ENCODE measurements at places on chromosomes 7 and 10.

DNA sequence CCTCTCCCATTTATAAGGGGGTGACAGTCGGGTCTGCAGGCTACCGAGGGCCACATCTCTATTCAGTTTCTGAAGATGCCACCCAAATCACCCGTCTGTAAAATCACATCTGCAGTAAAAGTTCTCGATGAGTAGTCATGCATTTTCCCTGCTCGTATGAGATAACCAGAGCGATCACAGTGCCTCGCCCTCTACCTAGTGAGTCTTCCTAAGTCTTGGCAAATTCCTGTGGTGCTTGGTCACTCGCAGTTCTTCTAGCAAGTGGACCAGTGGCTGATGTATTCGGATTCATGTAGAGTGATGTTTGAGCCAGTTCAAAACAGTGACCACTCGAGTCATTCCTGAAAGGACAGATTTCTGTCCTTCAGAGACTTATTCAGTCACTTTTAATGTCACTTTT lies 44.9 kb downstream of the INSYN2A start:
- no peak for DNase-seq

GRCh38 chr7:47435889-47436312 lies 146.0 kb downstream of the TNS3 start:
- DNase-seq: peak; percentile 85

DNA sequence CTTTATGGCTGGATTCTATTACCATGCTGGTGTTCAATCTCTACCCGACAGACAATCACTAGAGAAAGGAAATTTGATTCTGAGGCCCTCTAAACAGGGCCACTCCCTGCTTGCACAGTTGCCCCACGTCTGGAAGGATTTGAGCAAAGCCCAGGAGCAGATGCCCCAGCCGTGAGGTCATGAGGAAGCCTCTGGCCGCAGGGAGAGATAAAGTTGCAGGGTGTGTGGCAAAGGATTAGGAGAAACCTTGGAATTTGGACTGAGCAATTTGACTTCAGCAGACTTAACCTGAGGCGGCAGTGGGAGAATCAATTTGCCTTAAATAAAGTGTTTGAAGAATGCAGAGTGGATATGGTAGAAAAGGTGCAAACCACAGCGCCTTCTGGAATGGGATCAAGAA lies 40.2 kb upstream of the KLF6 start:
- DNase-seq: peak; percentile 86

DNA sequence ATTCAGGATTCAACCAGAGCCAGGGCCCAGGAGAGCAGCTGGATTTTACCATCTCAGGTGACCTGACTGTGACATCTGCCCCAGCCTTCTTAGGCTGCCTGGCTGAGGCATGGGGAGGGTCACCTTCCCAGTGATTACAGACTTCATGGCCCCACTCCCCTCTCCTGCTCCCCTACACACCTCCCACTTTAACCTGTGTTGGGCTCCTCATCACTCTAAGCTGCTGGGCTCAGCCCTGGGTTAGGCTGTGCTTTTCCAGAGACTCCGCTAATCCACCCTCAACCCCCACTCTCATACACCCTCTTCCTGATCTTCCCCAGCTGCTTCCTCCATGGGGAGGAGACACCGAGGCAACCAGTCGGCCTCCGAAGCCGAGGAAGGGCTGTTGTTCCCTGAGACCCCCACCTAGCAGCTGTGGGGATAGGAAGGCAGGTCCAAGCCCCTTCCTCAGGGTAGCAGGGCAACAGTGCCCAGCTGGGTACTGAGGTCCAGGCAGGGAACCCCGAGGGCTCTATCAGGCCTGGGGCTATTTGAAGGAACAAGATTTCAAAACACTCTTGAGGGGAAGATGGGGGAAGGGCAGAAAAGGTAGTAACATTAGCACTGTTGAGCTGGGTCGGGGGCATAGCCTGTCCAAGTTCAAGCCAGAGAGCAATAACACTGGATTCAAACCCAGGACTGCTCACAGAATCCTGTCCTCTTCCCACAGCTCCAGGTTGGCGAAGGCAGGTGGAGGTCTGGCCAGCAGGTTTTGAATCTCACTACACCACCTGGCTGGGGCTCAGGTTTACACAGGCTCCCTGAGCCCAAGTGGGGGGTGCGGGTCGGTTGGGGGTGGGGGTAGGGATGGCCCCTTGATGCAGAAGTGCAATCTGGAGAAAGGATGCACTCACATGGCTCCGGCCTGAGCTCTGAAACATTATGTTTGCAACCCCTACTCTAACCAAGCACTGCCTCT lies 1.8 kb downstream of the IMPDH1 start:
- no peak for DNase-seq

- no peak for DNase-seq
Observed at GRCh38 chr10:113313048-113313602, 239.7 kb upstream of the HABP2 start.

GRCh38 chr7:73983437-73984164 lies 44.4 kb upstream of the ELN start:
- no peak for DNase-seq

- no peak for DNase-seq
Observed at GRCh38 chr10:69866246-69866687, 64.6 kb downstream of the COL13A1 start.

DNA sequence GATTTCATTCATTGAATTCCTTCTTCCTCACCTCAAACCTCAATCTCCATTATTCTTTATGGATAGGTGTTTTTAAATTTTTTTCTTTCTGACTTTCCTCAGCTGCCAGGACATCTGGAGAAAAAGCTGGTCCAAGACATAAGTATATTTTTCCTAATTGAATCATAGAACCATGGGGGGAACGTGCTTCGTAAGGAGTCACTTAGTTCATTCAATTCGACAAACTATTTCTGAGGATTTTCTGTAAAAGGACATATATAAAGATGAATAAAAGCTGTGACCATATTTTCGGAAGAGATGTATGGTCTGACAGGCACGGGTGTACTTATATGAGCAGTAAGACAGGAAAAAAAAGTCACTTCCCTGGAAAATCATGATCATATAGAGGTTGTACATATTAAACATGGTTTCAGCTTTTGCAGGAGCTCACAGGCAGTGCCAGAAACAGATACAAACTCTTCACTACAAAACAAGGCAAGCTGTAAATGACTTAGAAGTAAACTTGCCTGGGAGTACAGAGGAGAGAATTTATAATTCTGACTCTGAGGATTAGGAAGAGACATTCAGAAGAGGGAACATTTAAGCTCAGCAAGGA lies 88.2 kb upstream of the EGR2 start:
- DNase-seq: no peak

DNA sequence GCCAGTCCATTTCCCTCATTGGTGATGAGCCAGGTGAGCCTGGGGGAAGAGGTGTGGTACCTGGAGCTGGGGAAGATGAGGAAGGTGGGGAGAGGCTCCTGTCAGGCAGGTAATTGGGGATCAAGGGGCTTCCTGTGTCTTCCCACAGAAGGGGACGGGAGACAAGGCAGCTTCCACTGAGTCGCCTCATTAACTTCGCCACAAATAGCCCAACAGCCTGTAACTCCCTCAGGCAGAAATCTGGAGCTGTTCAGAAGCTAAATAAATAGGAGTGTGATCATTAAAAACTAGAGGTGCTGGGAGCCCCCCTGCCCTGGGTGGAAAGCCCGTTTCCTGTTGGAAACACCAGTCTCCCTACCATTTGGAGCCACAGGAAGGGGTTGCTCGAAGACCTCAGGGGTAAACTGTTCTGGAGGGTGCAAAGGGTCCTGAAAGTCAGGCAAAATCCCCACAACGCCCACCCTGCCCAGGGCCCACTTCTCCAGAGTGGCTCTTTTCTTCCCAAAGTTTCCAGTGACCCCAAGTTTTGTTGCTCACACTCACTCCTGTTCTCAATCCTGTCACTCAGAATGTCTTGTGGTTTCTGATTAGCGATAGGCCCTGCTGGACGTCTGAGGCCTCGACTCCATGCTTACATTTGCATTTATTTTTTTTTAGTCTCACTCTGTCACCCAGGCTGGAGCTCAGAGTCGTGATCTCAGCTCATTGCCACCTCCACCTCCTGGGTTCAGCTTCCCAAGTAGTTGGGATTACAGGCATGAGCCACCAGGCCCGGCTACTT lies 25.7 kb downstream of the UNC5B start:
- DNase-seq: no peak

- no peak for DNase-seq
Observed at GRCh38 chr7:77679608-77680007, 16.7 kb upstream of the RSBN1L start.

DNA sequence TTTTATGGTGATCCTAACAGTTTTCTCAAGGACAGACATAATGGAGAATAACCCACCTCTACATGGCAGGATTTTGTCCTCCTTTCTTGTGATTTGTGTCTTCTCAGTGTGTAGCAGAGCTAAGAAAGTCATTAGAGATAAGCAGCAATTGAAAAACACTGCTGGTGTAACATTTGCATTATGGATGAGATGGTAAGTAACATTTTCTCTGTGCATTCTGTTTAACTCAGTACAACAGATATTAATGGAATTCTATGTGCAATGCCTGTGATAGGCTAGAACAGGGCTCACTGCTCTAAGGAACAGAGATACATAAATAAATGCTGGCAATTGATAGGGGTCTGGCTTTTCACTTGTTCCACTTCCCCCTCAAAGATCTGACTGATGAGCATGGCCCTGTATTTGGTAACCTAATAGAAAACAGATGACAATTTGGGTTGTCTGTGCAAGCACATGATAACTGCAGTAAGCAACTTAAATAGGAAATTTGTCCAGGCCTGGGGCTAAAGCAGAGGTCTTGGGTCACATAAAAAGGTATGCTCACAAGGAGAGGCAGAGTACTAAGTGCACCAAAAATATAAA lies 560.3 kb upstream of the POM121L12 start:
- no peak for DNase-seq

DNA sequence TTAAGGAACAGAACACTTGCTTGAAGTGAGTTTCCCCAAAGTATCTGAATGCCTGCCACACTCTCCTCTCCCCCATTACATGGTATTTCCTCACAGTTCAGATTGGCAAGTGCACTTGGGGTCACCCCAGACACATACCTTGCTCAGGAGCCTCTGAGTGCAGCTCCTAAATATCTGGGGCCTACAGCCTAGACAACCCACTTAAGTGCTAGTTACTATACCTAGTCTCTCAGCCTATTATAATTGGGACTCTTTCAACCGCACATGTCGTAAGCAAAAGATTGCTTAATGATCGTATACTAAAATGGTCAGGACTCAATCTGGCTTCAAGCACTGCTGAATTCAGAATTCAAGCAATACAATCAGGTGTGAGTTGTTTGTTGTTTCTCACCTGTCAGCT lies 19.9 kb downstream of the TMEM176B start:
- DNase-seq: no peak

DNA sequence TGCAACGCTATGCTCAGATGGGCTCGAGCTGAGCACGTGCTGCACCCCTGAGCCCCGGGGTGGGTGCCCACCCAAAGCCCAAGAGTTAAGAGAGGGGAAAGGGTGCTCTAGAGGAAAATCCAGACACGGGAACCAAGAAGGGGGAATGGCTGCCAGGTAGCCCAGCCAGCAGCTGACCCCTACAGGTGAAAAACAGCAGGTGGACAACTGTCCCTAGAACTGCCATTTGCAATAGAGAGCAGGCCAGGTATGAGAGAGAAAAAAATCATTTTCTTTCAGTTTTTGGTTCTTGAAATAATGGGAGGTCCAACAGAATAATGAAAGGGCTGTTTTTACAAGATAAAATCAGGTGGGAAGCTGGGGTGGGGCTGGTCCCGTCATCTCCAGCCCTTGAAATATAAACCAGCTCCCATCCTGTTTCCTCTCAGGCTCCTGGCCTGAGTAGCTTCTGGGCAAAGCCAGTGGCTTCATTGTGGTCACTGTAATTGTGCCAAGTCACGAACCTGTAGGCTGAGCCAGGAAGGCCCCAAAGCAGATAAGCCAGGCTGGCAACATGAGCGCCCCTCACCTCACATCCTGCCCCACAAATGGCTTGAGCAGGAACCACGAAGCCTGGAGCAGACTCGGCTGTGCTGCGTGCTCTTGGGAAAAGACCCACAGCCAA lies 257.8 kb downstream of the SNX10 start:
- DNase-seq: no peak

DNA sequence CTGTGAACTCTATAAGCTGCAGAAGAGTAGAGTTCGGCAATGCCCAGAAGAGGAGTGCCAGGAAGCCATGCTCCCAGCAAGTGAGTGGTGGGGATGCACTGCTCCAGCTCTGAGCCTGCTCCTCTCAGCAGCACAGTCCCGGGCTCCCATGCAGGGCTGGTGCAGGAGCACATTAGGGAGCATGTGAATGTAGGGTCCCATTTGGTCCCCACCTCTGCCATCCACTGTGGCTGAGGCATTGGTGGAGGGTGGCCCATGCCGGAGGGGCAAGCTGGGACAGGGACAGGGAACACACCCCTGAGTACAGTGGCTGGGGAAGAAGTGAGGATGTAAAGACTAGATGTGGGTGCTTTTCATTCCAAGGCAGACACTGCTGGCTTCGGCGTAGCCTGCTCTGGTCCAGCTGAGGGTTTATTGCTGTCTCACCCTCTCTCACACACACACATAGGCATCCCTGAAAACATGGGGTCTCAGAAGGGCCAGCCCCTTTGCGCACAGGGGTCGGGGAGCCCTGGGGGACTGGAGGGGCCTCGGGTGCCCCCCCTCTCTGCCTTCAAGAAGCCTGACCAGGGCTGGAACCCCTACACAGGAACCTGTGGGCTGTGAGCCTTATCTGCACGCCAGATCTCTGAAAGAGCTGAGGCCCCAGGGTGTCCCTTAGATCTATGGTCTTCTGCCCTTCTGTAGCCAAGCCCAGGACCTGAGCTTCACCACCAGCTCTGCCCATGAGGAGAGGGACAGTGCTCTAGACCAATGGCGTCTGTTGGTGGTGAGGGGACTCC lies 341.0 kb downstream of the TCERG1L start:
- DNase-seq: no peak

GRCh38 chr7:50155755-50156154 lies 62.7 kb upstream of the ZPBP start:
- DNase-seq: no peak

DNA sequence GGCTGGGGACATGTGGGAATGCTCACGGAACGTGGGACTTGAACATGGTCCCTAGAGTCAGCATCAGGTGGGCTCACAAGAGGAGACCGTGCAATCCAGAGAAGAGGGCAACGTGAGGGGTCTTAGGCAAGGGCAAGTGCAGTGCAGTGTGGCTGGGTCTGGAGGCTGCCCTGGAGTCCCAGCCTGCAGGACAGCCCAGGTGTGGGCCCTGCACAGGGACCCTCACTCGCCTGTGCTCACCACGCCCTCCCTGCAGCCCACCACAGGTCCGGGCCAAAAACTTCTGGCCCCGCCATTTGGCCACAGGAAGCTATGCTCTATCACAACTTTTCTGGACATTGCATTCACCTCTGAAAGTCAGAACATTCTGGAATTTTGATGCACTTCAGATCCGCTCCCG lies 133.5 kb downstream of the PAXIP1 start:
- no peak for DNase-seq

- no peak for DNase-seq
Observed at GRCh38 chr7:151079199-151079910, 1.3 kb downstream of the FASTK start.

- no peak for DNase-seq
Observed at GRCh38 chr10:16853809-16854208, 36.6 kb upstream of the RSU1 start.

- DNase-seq: no peak
Observed at GRCh38 chr7:83921941-83922607, 272.5 kb downstream of the SEMA3A start.

DNA sequence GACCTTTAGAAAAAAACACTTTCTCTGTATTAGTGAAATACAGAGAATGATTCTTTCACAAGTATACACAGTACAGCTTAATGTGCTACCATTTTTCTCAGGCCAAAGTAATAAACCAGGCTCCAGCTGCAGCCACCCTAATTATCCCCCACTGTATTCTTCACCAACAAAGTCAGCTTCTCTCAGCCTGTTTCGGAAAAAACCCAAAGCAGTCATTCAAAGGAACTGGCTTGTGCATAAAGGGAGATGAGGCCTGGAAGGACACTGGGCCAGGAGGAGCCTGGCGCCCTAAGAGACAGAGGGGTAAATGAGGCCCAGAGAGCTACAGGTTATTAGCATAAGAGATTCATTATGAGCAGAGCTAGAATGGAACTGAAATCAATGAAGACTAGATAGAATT lies 9.2 kb downstream of the USP54 start:
- DNase-seq: no peak

Data from T47D (cell line).